ENCODE measurements at places on chromosomes 4 and X.

DNA sequence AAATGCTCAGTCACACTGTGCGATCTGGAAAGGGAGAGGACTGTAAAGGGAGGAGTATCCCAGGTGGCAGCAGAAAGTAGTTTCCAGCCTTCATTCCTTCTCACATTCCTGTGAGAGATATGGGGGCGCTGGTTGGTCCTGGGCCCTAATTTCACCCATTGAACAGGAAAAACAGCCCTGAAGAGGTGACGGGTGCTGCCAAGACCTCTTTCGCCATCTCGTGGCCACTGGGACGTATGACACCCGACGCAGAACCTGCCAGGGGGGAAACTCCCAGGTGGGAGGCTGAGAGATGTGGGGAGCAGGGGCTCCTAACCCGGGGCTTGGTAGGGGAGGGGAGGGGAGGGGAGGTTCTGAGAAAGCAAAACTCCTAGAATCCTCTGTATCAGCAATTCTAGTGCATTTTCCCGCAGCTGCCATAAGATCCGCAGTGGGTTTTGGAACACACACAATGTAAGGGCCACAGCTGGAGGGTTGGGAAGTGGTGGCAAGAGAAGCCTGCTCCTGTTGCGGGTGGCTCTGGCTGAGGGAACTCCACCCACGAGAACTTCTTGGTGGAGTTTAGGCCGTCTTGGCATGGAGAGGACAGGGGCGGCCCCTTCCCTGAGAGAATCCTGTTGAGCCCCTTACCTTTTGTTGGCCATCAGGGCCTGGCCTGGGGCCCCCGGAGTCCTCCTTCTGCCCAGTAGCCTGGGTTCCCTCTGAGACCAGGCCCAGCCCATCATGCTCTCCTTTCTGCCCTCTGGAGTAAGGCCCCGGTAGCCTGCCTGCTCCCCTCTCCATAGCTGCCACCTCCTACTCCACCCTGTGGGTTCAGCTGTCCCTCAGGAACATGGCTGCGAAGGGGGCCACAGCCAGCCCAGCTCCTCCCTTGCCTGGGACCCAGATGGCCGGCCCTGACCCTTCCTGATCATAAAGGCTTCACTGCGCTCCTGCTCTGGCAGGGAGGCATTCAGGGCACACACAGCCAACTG lies 134.1 kb downstream of the OR13H1 start:
- DNase-seq = no peak

GRCh38 chr4:122845760-122846159 lies 19.1 kb downstream of the FGF2 start:
- DNase-seq = no peak

GRCh38 chr4:37762294-37762990 lies 64.0 kb upstream of the PGM2 start:
- DNase-seq = no peak

DNA sequence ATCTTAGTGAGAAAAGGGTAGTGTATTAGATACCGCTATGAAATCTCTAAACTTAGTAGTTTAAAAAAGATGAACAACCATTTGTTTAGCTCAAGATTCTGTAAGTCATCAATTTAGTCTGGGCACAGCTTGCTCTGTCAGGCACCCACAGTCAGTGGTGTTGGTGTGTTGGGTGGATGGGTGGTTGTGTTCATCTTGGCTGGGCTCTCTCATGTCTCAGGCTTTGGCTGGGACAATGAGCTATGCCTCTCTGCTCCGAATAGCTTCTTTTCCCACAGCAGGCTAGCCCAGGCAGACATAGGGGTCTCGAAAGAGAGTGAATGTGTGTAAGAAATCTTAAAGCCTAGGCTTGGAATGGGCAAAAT lies 127.0 kb upstream of the GATB start:
- no peak for DNase-seq

DNA sequence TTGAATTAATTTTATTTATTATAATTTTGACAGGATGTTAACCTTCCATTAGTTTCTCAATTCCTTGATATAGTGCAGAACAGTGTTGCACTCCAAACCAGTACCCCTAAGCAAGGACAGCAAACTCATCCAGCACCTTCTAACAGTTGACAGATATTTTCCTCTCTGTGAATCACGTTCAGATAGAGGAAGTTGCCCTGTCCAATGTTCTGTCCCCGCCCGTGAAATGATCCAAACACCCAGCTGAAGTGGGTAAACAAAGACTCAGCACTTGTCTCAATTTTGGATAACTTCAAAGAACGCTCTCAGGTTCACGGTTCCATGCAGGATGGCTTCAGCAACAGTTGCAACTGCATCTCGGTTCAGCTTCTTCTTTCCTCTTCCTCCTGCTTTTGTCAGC lies 1240.0 kb upstream of the ADGRL3 start:
- DNase-seq = no peak

GRCh38 chr4:150087006-150087405 lies 8.8 kb downstream of the DCLK2 start:
- DNase-seq = no peak

- DNase-seq = peak; percentile 2
Measured at GRCh38 chr4:72969976-72970375, 99.5 kb downstream of the COX18 start.

GRCh38 chrX:150199181-150199580 lies 163.9 kb upstream of the MAMLD1 start:
- no peak for DNase-seq

- DNase-seq = no peak
Measured at GRCh38 chrX:41142130-41142910, 57.1 kb downstream of the USP9X start.

GRCh38 chrX:63959975-63960374 lies 175.0 kb upstream of the ARHGEF9 start:
- no peak for DNase-seq
